ENCODE measurements at places on chromosomes 4 and X.

DNA sequence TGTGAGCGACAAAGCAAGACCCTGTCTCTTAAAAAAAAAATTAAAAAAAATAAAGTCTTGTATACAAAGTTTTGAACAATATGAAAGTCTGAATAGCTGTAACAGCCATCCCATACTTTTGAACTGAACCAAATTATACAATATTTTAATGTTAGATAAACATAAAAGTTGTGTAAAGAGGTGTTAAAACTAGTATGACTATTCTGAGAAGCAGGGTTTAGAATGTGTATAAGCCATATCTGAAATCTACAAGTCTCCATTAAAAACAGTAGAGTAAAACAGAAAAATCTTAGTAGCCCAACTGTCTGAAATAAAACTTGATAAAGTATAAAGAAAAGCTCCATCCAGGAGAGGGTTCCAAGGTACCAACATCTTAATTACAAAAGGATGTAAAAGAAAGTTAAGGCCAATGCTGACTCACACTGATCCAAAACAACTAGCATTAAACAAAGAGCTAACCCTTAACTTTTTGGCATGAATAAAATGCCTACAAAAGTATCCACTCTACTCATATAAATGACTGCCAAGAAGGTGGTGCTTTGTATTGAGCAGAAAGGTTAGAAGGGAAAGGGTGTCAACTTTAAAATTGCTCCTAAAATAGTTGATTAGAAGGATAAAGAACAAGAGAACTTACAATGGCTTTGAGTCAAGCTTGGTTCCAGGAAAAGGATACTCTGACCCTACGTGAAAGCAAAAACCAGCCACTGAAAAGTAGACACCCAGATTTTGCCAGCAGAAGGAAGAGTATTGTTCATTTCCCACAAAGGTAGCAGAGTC lies 18.5 kb downstream of the CNOT6L start:
- DNase-seq: peak; percentile 42

- peak; percentile 96 for DNase-seq
Observed at GRCh38 chr4:77921701-77922100, 59.1 kb downstream of the MRPL1 start.

DNA sequence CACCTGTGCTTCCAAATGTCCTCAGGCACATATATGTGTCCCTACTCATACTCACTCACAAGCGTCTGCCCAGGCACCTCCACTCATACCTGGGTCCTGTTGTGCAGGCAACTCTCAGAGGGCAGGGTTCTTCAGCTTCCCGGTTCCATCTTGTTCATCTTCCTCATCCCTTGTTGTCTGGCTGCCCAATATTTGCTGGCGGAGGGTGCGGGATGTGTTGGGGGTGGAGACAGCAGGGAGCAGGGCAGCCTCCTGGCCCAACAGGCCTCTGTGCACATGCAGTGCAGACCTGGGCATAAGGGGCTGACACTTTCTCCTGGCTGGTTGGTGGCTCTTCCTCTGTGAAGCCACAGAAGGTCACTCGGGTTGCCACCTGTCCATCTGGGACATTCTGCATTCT lies 32.1 kb downstream of the NBDY start:
- no peak for DNase-seq

GRCh38 chrX:149757206-149758067 lies 16.4 kb upstream of the HSFX1 start:
- no peak for DNase-seq

DNA sequence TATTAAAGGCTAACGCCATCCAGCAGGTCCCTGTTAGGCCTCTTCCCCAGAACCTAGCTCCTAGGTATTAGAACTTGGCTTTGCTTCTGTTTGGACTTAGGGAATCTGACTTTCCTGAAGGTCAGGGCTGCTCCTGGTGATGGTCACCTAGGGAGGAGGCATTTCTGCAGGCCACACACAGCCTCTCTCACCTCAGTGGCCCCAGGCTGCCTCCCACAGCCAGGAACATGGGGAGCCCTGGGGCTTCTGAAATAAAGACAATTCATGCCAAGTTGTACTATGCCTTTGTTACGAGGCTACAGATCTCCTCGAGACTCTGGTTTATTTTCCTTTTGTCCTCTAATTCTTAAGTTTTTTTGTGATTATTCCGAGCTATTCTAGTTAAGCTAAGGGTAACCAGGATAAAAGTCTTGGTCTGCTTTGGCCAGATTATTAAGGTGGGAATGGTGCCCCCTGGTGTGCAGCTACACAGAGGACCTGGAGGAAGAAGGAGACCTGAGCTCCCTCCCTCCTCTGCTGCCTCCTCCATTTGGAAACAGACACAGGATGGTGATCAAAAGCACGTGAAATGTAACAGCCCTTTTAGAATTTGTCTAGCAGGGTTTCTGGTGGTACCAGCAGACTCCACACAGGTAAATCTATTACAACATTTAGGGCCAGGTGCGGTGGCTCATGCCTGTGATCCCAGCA lies 131.0 kb downstream of the DCLK2 start:
- DNase-seq: peak; percentile 85

DNA sequence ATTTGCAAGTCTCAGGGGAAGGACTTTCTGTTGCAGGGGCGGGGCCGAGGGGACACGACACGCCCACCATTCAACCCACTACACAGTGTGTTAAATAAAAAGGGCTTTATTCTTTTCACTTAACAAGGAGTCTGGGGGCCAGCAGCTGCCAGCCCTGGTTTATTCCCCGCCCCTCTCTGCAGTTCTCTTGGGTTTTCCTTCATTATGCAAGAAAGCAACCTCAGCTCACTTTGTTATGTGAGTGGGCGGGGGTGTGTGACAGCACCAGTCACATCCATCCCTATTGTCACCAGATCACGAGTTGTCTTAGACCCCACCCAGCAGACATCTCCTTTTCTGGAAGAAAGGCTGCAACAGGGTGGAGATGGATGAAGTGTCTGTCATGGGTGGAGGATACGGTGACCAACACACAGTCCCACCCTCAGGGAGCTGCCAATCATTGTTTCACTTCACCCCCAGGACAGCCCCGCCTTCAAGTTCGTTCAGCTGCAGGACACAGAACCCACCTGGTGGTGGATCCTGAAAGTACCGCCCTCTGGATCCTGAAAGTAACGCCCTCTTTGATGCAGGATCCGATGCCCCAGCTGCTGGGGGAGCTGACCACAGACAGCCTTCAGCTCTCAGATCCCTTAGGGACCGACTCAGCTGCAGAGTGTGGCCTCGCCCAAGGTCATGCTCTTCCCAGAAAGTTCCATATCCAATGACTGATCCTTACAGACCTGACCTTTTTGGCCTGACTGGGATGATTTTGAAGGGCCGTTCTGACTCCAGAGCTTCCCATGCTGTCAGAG lies 79.6 kb downstream of the SMIM20 start:
- DNase-seq: peak; percentile 36

DNA sequence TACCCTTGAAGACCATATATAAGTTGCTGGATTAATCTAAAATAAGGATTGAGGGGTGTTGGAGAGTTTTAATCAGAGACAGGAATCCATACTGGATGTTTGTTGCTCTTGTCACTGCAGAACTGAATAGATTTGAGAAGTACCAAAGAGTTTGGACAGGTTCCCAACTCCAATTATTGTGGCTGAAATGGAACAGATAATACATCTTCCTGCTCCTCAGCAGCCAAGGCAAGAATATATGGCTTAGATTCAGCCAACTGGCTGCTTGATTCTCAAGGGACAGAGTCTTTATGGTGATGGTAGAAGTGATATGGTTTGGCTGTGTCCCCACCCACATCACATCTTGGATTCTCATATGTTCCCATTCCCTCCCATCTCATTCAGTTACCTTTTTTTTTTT lies 97.0 kb upstream of the PDHA2 start:
- DNase-seq: no peak

- peak; percentile 95 for DNase-seq
Observed at GRCh38 chr4:37549041-37549440, 137.1 kb downstream of the RELL1 start.

DNA sequence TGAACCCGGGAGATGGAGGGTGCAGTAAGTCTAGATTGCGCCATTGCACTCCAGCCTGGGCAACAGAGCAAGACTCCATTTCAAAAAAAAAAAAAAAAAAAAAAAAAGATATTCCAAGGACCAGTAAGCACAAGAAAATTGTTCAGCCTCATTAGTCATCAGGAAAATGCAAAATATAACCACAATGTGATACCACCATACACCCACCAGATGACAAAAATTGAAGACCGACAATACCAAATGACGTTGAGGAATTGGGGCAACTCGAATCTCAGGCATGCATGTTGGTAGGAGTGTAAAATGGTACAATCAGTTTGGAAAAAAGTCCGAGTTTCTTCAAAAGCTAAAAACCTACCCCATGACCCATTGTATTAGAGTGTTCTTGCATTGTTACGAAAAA lies 130.2 kb upstream of the FAM9B start:
- peak; percentile 17 for DNase-seq

- DNase-seq: no peak
Observed at GRCh38 chr4:77501851-77502250, 103.8 kb upstream of the CXCL13 start.

- DNase-seq: peak; percentile 81
Observed at GRCh38 chr4:683982-684622, 4.8 kb downstream of the SLC49A3 start.

DNA sequence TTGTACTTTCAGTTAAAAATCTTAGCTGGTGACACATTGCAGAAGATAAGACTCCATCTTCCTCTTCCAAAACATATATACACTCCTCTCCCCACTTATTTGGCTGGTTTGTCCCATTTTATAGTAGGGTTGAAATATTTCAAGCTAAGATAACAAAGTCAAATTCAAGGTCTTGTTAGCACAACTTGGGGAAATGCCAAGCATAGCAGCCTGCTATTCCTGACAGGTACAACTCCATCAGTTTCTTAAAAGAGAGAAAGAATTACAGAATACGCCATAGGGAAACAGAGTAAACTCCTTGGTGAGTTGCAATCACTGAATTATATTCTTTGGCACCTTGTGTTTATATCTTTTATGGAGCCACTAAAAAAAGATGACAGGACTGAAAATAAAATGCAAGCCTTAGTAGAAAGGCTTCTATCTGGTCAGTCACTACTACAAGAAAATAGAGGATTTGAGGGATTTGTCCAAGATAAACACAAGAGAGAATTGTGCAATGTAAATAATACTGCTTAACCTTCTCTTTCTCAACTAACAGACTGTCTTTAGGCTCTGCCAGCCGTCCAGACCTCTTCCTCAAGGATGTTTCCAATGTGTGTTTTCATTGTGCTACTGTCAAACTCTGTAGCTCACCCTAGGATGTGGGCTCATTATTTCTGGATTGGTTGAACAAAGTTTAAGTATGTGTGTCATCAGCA lies 170.3 kb downstream of the VEGFC start:
- peak; percentile 75 for DNase-seq

DNA sequence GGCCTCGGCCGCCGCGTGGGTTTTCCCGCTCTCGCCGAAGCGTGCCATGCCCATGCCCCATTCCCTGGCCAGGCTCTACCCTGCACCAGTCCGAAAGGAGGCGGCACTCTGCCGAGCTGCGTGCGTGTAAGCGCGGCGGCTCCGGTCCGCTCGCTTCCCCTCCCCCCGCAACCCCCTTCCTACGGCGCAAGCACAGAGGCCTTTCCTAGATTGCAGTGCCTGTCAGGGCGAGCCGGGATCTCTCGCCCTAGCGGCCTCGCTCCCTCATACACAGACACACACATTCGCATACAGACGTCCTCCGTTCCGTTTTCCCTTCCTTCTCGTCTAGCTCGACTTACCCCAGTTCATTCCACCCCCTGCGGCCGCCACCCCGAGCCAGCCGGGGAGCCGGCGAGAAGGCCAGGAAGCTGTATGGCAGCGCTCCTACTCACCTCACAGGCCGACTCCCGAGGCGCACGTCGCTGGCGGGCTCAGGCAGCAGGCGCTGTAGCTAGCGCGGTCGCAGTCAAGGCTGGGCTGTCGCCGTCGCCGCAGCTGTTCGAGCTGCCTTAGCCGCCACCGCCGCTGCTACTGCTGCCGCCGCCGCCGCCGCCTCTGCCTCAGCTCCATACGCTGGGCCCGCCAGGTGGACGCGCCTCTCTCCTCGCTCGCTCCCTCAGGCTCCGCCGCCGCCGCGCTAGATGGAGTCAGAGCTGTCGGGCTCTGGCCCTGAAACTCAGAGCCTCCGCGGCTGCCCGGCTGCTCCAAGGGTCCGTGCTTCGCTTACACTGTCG lies 615 bp downstream of the NEXMIF start:
- peak; percentile 13 for DNase-seq

DNA sequence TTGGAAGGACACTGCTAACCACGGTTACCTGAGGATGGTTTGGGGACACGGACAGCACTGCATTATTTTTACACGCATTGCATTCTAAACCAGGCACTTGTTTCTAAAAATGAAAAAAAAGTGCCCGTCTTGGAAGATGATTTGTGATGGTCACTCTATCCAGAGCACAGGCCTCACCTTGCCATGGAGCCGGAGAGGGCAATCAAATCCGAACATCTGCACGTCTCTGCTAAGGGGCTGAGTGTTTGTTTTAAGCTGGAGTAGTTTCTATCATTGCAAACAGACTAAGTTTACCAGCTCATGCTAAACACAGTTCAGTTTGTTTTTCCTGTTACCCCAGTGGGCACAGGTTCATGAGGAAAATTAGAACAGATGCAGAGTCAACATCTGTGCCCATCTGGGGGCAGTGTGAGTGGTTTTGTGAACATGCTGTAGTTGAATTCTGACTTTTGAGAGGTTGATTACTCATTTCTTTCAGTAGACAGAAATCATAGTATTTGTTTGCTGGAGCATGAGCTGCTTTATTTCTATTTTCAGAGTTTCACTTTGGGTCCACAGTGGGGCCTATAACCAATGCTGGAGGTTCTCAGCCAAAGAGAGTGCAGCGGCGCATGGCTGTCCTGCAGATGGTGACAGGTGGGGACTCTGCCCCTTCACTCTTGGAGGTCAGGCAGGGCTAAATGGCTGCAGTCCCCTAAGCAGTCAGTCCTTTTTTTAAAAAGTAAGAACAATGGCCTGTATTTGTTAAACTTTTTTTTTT lies 65.4 kb upstream of the ENPP6 start:
- DNase-seq: no peak

- no peak for DNase-seq
Observed at GRCh38 chr4:82034878-82035277, 338.9 kb downstream of the HNRNPD start.

DNA sequence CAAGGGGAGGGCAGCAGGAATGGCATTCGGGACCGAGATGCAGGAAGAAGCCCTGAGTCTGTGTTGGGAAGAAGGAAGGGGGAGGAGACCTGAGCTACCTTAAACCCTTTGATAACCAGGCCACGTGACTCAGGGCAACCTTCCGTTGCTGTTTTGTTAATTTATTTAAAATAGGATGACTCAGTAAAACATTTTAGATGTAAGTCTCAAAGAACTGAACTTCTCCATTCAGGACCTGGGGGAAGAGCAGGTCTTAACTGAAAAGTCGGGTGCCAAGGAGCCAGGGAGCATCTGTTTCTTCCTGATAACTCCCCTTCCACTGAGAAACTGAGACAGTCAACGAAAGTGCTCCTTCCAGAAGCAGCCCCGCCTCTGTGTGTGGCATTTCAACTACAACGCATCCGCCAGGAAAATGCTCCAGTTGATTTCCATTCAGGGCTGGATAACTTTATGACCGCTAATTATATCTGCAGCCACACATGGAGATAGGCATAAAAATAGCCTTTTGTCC lies 88.0 kb downstream of the IRF2 start:
- no peak for DNase-seq
